ENCODE measurements at places on chromosomes 7 and 10.

- DNase-seq, result peak; percentile 64
These were observed 5.5 kb downstream of the CPA5 start for GRCh38 chr7:130349911-130350782.

GRCh38 chr10:60963441-60964256, 19.7 kb upstream of the RHOBTB1 start:
- peak; percentile 70 for DNase-seq

DNA sequence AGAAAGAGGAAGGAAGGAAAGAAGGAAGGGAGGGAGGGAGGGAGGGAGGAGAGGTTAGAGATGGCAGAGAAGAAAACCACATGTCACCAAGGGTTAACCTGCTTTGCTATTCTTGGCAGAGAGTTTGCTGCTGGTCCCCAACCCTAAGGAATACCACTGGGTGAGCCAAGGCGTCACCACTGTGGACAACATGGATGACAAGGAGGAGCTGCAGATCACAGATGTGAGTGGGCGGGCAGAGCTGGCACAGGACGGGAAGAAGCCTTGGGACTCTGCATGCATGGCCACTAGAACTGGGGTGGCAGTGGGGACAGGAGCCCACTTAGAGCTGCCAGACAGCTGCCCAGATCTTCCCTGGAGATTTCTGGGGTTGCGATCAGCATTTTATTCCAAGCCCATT, 17.2 kb upstream of the MYH16 start:
- DNase-seq, result no peak

- peak; percentile 85 for DNase-seq
These were observed 60.0 kb downstream of the WAC start for GRCh38 chr10:28592953-28593352.

- DNase-seq, result no peak
These were observed 76.4 kb downstream of the PLXDC2 start for GRCh38 chr10:19892677-19893076.

- no peak for DNase-seq
These were observed 7.3 kb downstream of the MMP21 start for GRCh38 chr10:125768219-125768855.

DNA sequence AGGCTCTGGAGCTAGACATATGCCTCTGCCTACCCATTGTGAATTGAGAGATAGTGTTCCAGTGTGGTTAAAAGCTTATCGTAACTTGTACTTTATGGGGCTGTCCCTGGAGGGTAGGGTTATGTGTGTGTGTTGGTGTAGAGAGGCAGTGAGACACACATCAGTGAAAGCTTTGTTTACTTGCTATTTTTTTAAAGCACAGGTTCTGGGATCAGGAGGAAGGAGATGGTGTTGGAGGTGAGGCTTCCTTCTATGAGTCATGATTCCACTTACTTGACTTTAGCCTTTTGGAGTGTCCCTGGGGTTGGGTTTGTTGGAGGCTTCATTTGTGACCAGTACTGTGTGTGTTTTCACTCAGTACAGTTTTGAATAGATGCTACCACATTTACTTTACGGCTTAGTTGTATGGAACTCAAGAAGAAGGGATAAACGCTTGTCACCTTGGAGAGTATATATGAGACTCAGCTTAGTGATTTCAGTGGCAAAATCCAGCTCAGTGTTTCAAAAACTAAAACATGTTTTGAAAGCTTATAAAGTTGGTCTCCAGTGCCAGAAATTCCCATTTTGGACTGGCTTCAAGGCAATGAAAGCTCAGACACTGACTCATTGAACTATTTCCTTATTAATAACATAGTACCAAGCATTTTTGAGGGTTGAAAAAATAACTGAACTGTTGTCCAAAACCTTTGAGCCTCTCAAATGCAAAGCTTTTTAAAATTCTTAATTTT, 106.2 kb downstream of the PLXDC2 start:
- DNase-seq, result peak; percentile 82

GRCh38 chr10:71258446-71259145, 46.2 kb downstream of the UNC5B start:
- DNase-seq, result no peak

- DNase-seq, result no peak
These were observed 49.8 kb upstream of the SEMA3C start for GRCh38 chr7:80968606-80969005.

GRCh38 chr7:78499283-78499682, 700.7 kb downstream of the PHTF2 start:
- DNase-seq, result peak; percentile 8

DNA sequence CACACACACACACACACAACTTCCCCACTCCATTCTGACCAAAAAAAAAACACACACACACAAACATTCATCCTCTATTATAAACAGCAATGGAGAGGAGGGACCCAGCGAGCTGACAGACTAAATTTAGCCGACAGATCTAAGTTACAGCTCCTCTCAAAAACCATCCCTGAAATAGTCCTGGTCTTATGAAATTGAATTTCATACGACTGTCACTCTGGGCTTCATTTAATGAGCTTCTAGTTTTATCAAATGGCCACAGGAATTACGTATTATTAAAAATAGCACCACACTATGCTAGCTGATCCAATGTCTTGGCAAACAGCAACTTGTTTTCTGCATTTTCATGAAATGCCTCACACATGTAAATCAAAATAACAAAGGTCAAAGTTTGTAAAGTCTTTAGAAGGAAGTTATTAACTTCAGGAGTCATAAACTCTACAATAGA, 131.3 kb upstream of the ASAH2 start:
- no peak for DNase-seq

- peak; percentile 26 for DNase-seq
These were observed 12.2 kb upstream of the PWWP2B start for GRCh38 chr10:132384618-132385388.

DNA sequence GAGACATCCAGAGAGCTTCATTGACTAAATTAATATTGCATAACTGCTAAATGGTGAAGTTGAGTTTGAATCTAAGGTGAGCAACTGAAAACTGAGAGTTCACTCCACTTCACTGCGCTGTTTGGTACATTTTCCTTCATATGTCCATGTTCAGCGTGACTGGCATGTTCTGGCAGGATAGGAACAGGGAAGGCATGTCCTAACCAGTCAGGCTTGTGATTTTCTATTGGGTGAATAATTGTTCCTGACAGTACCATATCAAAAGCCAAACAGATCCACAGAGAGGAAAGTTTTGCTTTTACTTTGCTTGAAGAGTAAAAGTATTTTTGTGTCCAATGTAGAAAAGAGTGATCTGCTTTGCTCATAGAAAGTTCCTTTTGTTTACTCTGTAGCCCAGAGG, 53.2 kb downstream of the WDFY4 start:
- DNase-seq, result peak; percentile 76

DNA sequence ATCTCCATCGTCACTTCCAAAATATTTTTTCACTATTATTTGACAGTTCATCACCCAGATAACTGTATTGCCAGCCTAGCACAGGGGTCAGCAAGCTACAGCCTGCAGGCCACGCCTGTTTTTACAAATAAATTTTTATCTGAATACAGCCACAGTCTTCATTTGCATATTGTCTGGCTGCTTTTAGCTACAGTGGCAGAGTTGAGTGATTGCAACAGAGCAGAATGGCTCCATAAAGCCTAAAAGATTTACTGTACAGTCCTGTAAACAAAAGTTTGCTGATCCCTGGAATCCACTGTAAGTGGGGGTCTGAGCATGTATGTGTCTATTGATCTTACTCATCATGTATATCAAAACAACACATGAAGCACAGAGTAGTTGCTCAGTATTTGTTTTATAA, 45.9 kb upstream of the GNAI1 start:
- peak; percentile 73 for DNase-seq

GRCh38 chr10:44786286-44786850, 124.8 kb upstream of the TMEM72 start:
- no peak for DNase-seq

DNA sequence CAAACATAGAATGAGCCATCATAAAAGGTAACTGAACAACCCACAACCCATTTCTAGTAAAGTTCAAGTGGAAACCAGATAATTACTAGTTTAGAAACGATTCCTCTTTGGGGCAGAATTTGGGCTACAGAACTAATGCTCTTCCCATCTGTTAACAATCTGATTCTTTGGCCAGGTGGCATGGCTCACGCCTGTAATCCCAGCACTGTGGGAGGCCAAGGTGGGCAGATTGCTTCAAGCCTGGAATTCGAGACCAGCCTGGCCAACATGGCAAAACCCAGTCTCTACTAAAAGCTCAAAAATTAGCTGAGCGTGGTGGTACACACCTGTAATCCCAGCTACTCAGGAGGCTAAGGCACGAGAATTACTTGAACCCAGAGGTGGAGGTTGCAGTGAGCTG, 18.5 kb downstream of the CYP51A1 start:
- no peak for DNase-seq

- DNase-seq, result no peak
These were observed 9.7 kb downstream of the HYCC1 start for GRCh38 chr7:23004247-23004520.

DNA sequence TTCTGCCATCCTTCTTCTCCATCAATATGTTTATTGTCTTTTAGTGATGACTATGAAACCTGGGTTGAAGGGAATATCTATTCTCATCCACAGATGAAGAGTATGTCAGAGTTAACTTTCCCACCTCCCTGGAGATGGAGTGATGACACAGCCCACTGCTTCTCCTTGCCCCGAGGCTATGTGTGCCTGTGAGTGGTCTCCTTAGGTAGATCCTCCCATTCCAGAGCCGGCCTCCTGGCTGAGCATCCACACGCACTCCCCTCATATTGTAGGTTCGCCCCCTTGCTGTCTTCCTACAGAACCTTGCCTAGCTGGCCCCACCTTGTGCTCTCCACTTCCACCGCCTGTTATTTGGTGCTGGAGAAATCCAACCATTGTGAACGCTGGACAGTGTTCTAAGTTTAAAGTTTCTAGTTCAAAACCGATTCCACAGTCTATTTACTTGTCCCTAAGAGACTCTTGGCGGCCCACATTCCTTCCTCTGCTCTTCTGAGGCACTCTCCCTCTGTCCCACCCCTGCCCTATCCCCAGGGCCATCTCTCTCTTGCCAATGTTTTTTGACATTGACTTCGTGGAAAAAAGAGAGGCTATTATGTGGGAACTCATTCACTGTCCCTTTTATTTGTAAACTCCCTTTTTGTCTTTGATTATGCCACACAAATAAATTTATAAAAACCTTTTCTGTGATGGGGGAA, 168.0 kb downstream of the ZNF438 start:
- no peak for DNase-seq

DNA sequence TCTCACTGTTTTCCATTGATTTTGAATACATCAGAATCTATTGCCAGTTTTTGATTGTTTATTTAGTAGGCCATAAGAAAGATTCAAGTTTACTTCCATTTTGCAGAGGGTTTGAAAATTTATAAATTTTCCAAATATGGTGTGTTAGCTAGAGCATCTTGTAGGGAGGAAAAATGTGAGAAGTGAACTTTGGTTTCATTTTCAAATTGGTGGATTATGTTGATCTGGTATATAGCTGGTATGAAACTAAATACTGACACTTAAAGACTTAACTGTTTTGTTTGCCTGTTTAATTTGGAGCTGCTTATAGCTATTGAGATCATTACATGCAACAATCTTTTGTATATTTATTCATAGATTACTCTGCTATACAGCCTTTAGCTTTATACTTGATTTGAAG, 108.1 kb downstream of the ADAM22 start:
- DNase-seq, result no peak

DNA sequence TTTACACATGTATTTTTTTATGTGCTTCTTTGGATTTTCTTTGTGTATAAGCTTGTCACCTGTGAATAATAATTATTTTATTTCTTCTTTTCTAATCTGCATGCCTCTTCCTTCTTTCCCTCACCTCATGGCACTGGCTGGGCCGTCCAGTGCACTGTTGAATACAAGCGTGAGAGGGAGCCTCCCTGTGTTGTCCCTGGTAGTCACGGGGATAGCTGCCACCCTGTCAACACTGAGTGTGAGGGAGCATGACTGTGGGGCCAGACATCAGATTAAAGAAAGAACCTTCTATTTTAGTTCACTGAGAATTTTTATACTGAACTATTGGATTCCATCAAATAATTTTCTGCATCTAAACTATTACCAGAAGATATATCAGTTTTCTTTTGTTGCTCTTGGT, 187.9 kb downstream of the CDC14C start:
- no peak for DNase-seq

Data from epithelial cell of esophagus (primary cell).